ENCODE measurements at places on chromosomes 2 and 18. TPM values are rescaled to one million over a fixed set of nuclear protein-coding genes. Genes with fewer than 3 reads are reported as not detected.

- peak; percentile 74 for DNase-seq
Measured at GRCh38 chr18:7950380-7951136, 383.4 kb downstream of the PTPRM start.

RAMP1 gene
- 100.0 TPM for polyA plus RNA-seq

FAM237A gene
- not detected for polyA plus RNA-seq

TMEM131 gene
- polyA plus RNA-seq: 14.0 TPM

- peak; percentile 88 for DNase-seq
Measured at GRCh38 chr2:141392517-141393213, 738.2 kb downstream of the LRP1B start.

ABHD3 gene
- polyA plus RNA-seq: 5.5 TPM

IL37 gene
- polyA plus RNA-seq: 0.15 TPM

GRCh38 chr18:64201781-64202180 lies 52.9 kb upstream of the LINC00305 start:
- no peak for DNase-seq

REG3A gene
- polyA plus RNA-seq: not detected

- DNase-seq: no peak
Measured at GRCh38 chr18:8705961-8706790, 820 bp downstream of the MTCL1 start.

- DNase-seq: peak; percentile 89
Measured at GRCh38 chr2:20148923-20149702, 75.8 kb downstream of the SDC1 start.

CKAP2L gene
- 6.3 TPM for polyA plus RNA-seq

- DNase-seq: no peak
Measured at GRCh38 chr18:9322744-9323143, 11.8 kb upstream of the TWSG1 start.

DNA sequence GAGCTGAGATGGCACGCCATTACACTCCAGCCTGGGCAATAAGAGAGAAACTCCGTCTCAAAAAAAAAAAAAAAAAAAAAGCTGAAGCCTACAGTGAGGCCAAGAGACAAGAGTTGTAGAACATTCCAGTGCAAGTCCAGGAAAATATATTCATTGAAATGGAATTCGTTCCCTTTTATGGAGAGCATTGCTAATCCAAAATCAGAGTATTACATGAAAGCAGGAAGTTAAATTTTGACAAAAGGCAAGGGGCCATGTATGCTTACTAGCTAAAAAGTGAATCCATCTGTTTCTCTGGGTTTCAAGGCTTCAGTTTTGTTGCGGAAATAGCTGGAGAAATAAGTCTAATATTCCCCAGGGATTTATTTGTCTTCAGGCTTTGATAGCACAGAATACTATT lies 471.7 kb downstream of the THSD7B start:
- no peak for DNase-seq

STARD6 gene
- not detected for polyA plus RNA-seq

CELF4 gene
- polyA plus RNA-seq: not detected

DNA sequence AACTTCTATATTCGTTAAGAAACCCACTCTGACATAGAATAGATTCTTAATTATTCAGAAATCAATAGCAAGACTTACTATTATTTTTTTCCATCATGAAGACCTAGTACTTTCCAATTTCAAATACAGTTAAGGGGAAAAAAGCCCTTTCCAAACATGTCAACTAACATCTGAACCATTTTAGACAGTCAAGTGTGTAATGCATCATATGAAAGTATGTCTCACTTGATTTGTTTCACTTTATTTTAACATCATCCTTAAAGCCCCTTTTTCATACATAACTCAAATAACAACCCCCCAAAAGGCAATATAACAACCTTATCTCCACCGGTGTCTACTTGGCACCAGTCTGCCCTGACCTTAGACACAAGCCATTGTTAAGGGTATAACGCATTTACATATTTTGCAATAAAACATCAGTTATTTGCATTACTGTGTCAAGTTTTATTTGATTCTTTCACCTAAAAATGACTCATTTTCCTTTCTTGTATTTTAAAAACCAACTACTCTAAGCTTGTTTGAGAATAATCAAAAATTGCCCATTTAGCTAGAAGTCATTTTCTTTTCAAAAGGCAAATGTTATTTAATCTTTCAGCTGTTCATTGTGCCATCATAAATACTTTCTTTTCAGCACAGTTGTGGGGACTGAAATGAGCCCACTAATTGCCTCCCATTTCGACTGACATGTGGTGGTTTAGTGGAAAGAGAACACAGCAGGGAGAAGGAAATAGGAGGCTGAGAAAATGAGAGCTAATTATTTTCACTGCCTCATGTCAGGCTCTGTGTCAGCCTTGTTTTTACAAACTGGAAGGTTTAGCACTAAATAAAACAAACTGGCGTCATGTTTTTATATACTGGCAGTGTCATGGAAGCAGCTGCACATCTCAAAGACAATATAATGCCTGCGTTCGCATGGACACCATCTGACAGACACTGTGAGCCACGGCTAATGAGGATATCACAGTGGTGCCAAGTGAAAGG lies 104.7 kb upstream of the CDCA7 start:
- DNase-seq: no peak

DNA sequence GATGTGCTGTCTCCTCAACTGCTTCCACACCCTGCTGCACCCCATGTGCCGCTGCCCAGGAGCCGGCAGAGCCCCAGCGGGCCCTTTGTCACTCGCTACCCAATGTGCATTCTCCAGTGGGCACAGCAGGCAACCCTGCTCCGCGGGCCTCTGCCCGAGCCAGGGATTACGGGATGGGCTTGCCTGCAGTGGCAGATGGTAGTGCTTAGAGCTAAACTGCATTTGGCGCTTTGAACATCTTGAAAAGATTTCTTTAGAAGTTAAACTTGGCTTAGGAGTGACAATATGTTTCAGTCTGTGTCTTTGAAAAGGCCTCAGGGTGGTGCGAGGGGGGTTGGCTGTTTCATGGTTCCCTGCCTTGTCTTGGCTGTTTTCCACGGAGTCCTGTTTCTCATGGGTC lies 84.0 kb upstream of the BOD1L2 start:
- DNase-seq: no peak

- no peak for DNase-seq
Measured at GRCh38 chr2:195343540-195343939, 313.5 kb upstream of the SLC39A10 start.

DNA sequence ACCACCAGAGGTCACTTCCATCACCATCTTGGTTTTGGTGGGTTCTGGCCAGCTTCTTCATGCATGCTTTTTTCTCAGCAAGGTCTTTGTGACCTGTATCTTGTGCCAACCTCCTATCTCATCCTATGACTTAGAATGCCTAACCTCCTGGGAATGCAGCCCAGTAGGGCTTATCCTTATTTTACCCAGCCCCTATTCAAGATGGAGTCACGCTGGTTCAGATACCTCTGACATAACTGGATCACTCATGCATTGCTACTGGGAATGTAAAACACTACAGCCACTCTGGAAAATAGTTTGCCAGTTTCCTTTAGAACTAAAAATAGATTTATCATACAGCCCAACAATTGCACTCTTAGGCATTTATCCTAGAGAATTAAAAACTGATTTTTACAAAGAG lies 219.2 kb downstream of the IRS1 start:
- no peak for DNase-seq

- DNase-seq: peak; percentile 25
Measured at GRCh38 chr2:127193164-127193966, 26.7 kb downstream of the CYP27C1 start.

MARCHF4 gene
- 12.0 TPM for polyA plus RNA-seq

LIMS4 gene
- polyA plus RNA-seq: 5.2 TPM

GRCh38 chr2:157107460-157107859 lies 150.0 kb upstream of the GALNT5 start:
- DNase-seq: no peak

FOXI3 gene
- polyA plus RNA-seq: not detected

- DNase-seq: no peak
Measured at GRCh38 chr2:9398881-9399780, 24.2 kb downstream of the ITGB1BP1 start.

- DNase-seq: no peak
Measured at GRCh38 chr2:64196963-64197362, 52.7 kb upstream of the PELI1 start.

GKN2 gene
- not detected for polyA plus RNA-seq

DNA sequence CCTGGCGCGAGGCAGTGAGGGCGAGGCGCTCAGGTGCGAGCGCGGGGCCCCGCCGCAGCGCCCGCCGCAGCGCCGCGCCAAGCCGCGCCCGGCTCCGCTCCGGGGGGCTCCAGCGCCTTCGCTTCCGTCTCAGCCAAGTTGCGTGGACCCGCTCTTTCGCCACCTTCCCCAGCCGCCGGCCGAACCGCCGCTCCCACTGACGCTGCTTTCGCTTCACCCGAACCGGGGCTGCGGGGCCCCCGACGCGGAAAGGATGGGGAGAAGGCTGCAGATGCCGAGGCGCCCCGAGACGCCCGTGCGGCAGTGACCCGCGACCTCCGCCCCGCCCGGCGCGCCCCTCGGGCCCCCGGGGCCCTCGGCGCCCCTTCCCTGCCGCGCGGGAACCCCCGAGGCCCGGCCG lies 328 bp upstream of the INHBB start:
- no peak for DNase-seq

COLEC12 gene
- 0.83 TPM for polyA plus RNA-seq
